ELR (cell line): ENCODE measurements at places on chromosomes 2 and 18.

DNA sequence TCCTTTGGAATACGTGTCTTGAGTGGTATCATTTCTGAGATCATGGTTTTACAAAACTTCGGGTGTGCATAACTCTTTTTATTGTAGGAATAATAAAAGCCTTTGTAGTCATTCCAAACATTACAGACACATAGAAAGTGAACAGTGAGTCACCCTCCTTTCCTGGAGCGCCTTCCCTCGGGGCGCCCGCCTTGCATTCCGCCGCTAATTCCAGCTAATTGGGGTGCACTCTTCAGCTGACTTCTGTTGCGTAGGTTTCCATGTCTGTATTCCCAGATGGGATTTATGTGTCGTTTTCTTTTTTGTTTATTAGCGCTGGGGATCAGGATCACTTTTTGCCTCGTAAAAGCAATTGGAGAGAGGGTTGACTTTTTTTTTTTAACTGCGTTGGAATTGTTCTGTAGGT lies 18.7 kb downstream of the SH3BP4 start:
- peak; percentile 92 for DNase-seq

- no peak for DNase-seq
Measured at GRCh38 chr2:223532161-223532560, 70.0 kb downstream of the SCG2 start.

DNA sequence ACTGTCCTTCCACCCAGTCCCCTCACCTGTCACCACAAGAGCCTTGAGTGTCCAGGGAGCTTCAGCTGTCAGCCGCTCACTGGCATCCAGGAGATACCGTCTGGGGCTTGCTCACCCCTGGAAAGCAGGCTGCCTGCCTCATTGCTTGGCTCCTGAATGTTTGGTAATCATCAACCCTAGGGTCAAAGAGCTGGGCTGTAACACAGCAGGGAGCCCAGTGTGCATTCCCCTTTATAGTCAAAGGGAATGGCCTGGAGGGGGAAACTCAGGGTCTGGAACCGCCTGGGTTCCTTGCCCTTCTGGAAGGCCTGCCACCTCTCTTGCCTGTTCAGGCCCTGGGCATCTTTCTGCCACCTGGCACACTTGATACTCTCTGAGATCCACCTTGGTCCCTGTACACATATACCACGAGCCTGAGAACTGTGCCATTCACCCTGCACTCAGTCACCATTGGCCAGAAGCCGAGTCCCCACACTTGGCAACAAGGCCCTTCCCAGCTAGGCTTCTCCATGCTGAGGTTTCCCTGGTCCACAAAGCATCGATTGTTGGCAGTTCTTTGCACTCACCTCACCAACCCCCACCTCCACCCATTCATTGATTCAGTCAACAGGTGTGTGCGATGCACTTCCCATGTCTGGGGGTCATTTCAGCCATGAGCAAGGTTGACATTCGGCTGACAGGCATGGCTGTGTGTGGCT lies 35.0 kb downstream of the TPRKB start:
- no peak for DNase-seq

- no peak for DNase-seq
Measured at GRCh38 chr2:158006961-158007719, 94.5 kb upstream of the UPP2 start.

DNA sequence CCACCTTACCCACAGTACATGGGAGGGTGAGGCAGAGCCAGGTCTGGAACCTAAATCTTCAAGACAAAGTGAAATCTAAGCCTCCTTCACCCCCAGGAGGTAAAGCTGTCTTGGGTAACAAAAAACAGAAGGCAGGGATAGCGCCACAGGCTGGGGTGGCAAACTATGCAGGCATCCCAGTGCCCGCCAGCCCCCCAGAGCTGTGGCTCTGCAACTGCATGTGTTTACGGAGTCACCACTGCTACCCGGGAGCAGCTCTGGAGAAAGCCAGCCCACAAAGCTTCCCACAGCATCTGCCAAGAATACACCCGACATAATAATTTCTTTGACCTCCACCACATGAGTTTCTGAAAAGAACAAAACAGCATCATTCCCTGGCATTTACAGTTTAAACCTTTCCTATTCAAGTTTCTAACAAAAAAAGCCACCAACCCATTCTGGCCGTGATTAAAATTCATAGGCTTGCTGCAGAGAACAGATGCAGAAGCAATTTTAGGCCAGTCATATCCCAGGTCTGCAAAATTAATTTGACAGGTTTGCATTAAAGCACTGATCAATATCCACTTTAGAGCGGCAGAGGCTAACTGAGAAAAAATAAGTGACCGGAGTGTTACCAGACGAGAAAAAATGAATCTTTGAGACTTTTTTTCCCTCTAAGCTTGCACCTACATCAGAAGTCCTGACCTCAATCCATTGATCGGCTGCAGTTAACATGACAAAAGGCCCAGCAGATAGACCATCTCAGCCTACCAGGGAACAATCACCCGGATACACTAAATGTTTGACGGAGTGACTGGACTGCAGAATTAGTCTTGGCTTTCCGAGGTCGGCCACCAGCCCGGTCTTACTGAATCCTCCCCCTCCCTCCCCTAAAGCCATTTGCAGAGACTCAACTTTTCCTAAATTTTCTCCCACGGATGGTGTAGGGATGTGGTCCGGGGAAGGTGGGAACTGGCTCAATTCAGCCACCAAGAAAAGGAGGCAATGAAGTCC lies 309.6 kb upstream of the SKOR2 start:
- no peak for DNase-seq

GRCh38 chr18:45054636-45055035 lies 373.9 kb downstream of the SETBP1 start:
- no peak for DNase-seq

DNA sequence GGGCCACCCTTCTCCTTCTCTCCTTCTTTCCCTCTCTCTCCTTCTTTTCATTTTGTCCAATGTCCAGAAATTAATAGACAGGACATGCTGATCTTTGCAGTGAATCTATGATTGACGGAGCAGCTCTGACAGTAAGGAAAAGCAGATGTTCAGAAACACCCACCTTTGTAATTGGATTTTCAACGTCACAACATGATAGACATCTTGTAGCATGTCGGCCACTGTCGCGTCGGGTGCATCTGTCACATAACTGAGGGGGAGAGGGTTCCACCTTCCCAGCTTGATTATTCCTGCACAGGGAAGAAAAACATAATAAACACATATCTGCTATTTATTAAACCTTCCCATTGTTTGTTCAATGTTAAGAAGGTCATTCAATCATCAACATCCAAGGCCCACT lies 76.2 kb downstream of the SATB2 start:
- no peak for DNase-seq

- peak; percentile 27 for DNase-seq
Measured at GRCh38 chr2:96344011-96344410, 8.4 kb downstream of the NCAPH start.

- DNase-seq, result no peak
Measured at GRCh38 chr2:241991299-241991698, 121.8 kb downstream of the RTP5 start.

GRCh38 chr18:35693829-35694228 lies 112.3 kb downstream of the GALNT1 start:
- DNase-seq, result no peak

DNA sequence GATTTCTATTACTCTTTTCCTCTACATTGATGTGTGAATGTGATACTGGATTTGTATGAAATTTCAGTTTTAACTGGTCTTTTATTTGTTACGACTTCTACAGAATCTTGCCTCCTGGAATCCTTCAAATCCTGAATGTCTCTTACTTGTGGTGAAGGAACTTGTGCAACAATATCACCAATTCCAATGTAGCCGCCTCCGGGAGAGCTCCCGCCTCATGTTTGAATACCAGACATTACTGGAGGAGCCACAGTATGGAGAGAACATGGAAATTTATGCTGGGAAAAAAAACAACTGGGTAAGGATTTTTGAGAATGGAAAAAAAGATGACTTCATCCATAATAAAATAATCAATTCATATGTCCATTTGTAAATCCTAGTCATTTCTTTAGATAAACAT lies 134.6 kb downstream of the BABAM2 start:
- DNase-seq, result no peak

- no peak for DNase-seq
Measured at GRCh38 chr2:128787616-128788015, 468.9 kb upstream of the HS6ST1 start.

GRCh38 chr18:58344080-58344670 lies 284.7 kb downstream of the ALPK2 start:
- DNase-seq, result no peak

GRCh38 chr2:162103443-162104009 lies 29.5 kb upstream of the DPP4 start:
- no peak for DNase-seq

- DNase-seq, result no peak
Measured at GRCh38 chr18:28044036-28044435, 132.9 kb downstream of the CDH2 start.

GRCh38 chr2:3148716-3149115 lies 228.9 kb downstream of the EIPR1 start:
- no peak for DNase-seq

GRCh38 chr2:227717687-227718567 lies at the start of gene SLC19A3:
TSS of gene SLC19A3 (minus strand) at chr2:227718028. CDS start at chr2:227702318, 15,710 bp downstream.
- peak; percentile 69 for DNase-seq

GRCh38 chr2:55416786-55417568 lies 2.7 kb downstream of the CCDC88A start:
- DNase-seq, result no peak

DNA sequence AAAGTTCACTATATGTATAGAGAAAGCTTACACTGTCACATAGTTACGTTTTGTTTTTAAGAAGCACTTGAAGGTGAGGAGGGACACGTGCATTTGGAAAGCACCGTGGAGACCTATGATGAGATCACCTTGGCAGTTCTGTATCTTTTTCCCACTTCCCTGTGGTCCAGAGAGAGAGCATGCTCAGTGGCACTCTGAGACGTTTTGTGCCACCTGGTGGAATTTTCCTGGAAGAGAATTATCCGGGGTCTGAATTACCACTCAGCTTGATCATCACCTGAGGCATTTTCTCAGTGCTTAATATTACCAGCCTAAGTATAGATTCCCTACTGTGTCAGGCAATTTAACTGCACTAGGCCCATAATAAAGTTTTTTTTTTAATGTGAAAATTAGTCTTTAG lies 469.4 kb upstream of the SMIM21 start:
- DNase-seq, result peak; percentile 3

GRCh38 chr2:227816507-227817294 lies 3.1 kb downstream of the CCL20 start:
- DNase-seq, result no peak

GRCh38 chr18:69267895-69268294 lies 132.8 kb upstream of the DOK6 start:
- no peak for DNase-seq

GRCh38 chr2:136376211-136376610 lies 258.3 kb upstream of the CXCR4 start:
- no peak for DNase-seq

GRCh38 chr2:199113111-199113510 lies 344.6 kb downstream of the SATB2 start:
- DNase-seq, result no peak

- DNase-seq, result no peak
Measured at GRCh38 chr2:120797421-120798221, 62.0 kb downstream of the GLI2 start.

DNA sequence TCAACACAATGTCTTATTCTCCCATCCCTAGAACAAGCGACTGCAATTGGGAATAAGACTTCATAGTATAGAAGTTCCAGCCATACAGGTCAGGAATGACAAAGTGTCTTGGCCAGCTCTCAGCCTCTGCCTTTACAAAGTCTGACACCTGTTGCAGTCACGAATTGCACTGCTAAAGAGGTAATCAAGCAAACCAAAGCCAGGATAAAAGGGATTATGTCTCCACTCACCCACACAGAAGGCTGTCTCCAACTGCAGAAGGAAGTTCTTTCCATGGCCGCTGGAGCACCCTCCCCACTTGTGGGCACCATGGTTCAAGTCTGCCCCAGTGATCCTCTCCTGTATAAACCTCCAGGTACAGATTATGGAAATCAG lies 114.8 kb upstream of the PKDCC start:
- no peak for DNase-seq

DNA sequence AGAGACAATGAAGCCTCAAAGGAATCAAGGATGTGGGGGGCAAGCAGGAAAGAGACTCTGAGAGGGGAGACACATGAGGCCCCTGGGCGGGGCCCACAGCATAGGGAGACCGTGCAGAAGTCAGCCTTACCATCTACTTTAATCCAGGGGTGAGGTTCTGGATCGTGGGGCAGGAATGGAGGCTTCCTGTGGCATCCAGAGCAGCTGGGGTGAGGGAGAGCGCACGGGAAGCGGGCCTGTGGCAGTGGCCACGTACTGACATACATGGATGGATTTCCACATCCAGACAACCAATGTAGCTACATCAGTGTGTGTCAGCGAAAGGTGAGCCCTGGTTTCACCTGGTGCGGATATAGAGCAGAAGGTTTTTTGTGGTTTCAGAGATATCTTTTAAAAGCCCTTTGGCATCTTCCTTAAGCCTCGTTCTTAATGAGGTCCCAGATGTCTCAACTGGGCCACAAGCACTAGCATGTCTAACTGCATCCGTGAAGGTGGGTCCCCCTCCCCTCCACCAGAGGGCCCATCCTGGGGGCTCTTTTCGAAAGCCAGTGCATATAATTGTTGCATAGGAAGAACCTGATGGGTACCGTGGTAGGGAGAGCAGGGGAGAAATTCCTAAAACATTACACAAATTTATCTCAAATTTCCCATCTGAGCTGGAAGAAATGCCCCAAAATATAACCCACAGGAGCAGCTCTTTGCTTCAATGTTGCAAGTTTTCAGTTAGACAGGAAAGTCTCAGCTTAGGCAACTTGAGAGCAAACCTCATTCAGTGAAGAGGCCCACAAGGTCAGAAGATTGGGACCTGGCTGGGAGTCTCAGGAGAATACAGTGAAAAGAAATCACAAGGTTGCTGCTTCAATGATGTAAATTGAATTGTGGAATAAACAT lies 90.9 kb downstream of the SP3 start:
- no peak for DNase-seq

GRCh38 chr2:189700681-189701080 lies 26.2 kb downstream of the ANKAR start:
- DNase-seq, result no peak

- peak; percentile 77 for DNase-seq
Measured at GRCh38 chr2:204019572-204020501, 83.3 kb downstream of the ICOS start.

DNA sequence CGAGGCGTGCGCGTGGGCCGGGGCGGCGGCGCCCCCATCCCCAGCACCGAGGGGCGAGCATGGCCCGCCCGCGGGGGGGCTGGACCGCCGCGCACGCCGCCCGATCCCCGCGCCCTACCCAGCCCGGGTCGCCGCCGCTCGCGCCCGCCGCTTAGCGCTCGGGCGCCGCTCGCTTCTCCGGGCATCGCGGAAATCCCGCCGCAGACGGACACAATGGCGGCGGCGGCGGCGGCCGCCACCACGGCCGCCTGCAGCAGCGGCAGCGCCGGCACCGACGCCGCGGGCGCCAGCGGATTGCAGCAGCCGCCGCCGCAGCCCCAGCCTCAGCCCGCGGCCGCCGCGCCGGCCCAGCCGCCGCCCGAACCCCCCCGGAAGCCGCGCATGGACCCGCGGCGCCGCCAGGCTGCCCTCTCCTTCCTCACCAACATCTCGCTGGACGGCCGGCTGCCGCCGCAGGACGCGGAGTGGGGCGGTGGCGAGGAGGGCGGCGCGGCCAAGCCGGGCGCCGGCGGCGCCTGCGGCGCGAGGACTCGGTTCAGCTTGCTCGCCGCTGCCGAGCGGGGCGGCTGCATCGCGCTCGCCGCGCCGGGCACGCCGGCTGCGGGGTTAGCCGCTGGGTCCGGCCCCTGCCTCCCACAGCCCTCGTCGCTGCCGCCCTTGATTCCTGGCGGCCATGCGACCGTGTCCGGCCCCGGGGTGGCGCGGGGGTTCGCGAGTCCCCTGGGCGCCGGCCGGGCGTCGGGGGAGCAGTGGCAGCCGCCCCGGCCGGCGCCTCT lies 453 bp downstream of the CABLES1 start:
- peak; percentile 60 for DNase-seq
